Fibroblast of skin of abdomen (primary cell): ENCODE measurements at places on chromosomes 1 and 21.

- DNase-seq: peak; percentile 28
Observed at GRCh38 chr1:65343286-65343685, 33.9 kb downstream of the DNAJC6 start.

- peak; percentile 99 for DNase-seq
Observed at GRCh38 chr1:92934395-92935378, 26.6 kb downstream of the DIPK1A start.

- no peak for DNase-seq
Observed at GRCh38 chr1:151134396-151134795, 12.0 kb downstream of the SEMA6C start.

- DNase-seq: no peak
Observed at GRCh38 chr1:32706491-32706890, 3.9 kb upstream of the SYNC start.

GRCh38 chr1:17188889-17189631, 15.9 kb upstream of the PADI1 start:
- DNase-seq: no peak

DNA sequence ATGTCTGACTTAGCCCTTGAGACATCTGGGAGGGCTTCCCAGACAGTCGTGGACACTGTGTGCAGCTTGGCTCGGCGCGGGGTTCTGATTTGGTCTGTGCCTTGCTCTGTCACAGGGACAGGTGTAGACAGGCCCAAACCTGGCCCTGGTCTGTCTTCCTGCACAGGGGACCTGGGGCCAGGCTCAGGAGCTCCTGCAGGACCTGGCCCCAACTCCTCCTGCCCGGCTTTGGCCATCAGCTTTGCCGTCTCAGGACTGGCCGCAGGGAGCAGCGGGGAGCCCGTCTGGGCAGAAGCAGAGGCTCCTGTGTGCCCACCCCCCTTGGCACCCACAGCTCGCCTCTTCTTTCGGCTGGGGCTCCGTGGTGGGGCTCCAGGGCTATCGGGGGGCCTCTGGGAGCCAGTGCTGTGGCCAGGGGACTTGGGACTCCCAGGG, 1.7 kb downstream of the PERM1 start:
- no peak for DNase-seq

GRCh38 chr1:232293361-232293760, 336.6 kb downstream of the SIPA1L2 start:
- DNase-seq: no peak

DNA sequence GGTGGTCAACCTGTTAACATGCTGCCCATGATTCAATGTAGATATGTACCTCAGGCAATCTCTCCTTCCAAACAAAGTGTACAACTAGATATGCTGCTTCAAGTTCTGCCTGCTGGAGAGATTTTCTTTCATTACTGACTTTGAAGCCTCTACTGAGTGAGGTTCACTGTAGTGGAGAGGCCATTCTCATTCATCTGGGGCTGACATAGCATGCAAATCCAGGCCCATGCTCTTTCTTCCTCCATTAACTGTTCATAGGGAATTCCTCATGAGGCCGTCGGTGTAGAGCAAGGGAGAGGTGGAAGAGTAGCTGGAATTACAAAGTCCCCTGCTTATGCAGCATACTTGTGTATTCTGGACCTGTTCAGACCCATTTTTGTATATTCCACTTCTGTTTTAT, 38.6 kb downstream of the VANGL2 start:
- DNase-seq: no peak

GRCh38 chr21:22889445-22889844, 1891.2 kb downstream of the NCAM2 start:
- no peak for DNase-seq

DNA sequence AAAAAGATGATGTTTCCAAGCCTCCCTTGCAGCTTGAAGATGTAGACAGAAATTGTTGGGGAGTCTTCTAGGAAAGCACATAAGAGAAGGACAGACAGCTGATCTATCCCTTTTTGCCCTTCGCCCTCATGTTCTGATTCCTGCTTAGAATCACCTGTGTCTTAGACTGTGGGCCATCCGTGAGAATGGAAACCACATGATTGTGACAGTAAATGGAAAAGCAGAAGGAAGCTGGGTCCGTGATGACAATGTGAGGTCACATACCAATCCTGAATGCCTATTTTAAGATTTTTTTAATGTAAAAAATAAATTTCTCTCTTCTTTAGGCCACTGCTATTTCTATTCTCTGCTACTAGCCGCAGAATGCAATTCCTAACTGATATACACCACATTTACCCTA, 67.7 kb upstream of the C1orf87 start:
- DNase-seq: no peak
